Stimulated activated CD4-positive, alpha-beta T cell treated with anti-CD3 and anti-CD28 coated beads, Interleukin-4, amount 100 ng/mL, for 24 hours (primary cell): ENCODE measurements at places on chromosomes 3 and 15.

DNA sequence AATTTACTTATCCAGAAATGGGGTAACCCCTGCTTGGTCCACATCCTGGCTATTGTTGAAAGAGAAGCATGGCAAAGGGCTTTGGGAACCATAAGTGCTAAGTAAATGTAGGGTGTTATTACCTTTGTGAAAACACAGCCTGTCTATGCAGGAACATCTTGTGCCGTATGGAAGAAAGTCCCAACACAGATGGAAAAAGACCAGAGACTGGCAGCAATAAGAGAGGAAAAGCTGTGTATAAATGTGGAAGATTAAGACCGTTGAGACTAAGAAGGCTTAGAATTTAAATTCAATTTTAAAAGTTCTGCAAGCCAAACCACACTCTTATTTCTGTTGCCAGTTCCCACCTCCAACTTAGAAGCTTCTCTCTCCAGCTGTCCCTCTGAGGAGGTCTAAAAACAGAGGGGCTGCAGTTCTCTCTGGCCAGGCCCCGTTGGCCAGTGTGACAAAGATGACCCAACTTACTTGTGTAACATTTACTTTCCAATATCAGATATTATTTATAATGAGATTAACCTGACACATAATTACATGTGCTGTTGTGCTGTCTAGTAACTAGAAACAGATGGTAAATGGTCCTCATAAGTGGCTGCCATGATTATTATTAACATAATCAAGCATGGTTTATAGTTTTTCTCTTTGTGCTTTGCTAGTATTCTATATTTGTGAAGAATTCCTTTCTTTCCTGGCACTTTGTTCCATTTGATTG is 7.0 kb downstream of the MINDY4B start:
- no peak for DNase-seq

- DNase-seq = no peak
Observed at GRCh38 chr3:129233538-129233937, 15.9 kb upstream of the COPG1 start.

DNA sequence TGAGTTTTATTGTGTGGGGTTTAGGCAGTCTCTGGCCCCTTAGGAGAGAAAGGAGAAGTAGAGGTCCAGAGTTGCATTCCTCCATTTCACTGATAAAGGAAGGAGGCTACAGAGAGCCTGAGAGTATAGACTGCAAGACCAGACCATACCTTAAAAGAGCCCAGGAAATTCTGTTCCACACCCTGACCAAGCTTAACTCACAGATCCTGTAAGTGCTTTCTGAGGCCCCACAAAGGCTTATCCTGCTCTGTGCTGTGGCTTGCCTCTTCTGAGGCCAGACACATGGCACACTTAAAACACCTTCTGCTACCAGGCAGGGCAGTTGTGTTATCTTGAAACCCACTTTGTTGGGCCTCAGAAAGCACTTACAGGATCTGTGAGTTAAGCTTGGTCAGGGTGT is 39.2 kb upstream of the LEKR1 start:
- DNase-seq = no peak

DNA sequence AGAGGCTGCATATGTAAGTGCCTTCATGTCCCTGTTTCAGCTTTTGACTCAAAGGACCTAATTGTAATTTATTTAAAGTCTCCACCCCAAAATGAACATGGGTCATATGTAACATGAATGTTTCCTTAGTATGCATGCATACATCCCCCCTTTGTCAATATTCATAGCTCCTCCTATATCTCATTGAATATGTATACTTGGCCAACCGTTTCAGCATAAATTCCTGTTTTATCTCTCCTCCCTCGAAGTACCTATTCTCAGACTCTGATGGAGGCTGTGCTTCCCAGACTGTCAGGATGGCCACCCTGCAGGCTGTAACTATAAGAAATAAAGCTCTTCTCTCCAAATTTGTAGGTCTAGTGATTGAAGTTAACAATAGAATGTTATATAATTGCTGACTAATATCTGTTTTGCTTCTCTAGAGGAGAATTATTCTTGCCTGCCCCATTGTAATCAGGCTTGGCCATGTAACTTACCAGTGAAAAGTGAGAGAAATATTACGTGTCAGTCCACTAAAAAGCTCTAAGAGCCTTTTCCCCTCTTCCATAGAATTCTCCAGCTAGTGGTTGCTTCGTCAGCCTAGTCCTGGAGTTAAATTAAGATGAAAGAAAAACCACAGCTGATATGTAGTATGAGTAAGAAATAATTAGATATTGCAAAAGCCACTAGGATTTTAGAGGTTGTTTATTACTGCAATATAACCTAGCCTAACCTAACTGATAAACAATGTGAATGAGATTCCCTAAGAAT is 245.1 kb downstream of the ZNF385D start:
- DNase-seq = no peak

DNA sequence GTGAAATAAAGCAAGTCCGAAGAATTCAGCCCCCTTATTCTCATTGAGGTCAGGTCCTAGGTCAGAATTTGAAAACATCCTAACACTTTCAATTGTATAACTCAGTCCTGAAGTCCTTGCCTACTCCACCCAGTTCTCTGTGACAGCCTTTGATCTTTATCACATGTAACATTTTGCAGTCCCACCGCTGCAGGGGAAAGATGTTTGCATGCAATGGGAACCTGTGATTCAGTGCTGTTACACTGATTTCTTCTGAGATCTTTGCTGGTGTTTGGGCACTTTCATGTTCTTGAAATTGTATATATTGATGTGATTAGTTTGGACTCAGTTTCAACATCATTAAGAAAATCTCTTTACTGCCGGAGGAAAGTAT is 18.0 kb upstream of the SECISBP2L start:
- no peak for DNase-seq

DNA sequence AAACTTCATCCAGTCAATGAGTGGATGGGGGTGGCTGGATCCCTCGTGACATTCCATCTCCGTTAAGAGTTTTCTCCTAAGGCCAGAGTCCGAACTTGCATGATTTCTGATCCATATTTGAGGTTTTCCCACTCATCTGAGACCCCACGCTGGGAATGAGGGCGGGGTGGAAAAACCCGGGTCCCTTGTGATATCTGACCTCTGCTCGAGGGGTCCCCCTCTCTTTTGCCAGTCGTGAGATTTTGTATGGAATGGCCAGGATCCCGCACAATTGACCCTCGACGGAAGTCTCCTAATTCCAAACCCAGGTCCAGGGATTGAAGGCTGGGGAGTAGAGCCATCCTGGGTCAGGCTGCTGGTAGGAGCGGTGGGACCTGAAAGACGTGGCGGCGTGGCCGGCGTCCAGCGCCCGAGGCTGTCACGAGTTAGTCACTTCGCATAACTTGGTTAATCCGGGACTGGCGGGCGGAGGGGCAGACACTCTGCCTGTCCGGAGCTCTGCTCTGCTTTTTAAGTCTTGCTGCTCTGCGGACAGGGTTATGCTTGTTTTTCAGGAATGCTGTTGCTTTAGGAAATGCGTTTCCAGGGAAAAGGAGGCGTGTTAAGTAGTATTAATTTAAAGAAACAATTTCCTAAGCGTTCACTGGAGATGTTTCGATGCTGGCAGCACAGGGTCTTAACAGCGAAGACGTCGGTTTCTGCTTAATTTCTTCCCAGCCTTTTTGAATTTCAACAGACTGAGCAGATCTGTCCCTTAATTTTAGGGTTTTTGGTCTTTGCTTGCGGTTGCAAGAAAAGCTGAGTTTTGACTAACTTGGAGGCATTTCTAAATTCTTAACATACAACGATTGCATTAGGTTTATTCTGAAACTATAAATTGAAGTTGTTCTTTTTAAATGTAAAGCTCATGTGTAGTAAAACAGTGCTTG is 69.7 kb upstream of the LRRFIP2 start:
- peak; percentile 50 for DNase-seq

GRCh38 chr15:90035095-90035839 is 34.1 kb downstream of the ZNF710 start:
- DNase-seq = no peak

GRCh38 chr3:112744106-112744505 is 102.6 kb downstream of the CD200R1L start:
- no peak for DNase-seq

DNA sequence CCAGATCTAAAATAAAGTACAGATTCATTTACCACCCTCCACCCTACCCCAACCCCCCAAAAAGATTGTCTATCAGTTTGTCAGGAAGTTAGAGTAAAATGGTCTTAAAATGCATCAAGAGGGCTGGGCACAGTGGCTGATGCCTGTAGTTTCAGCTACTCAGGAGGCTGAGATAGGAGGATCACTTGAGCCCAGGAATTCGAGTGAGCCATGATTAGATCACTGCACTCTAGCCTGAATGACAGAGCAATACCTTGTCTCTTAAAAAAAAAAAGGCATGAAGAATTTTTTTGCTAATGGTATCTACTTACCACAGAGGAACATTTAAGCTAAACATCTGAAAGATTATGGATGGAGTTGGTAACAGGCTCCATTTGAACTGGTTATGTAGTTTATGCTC is 71.0 kb downstream of the RBM6 start:
- no peak for DNase-seq

DNA sequence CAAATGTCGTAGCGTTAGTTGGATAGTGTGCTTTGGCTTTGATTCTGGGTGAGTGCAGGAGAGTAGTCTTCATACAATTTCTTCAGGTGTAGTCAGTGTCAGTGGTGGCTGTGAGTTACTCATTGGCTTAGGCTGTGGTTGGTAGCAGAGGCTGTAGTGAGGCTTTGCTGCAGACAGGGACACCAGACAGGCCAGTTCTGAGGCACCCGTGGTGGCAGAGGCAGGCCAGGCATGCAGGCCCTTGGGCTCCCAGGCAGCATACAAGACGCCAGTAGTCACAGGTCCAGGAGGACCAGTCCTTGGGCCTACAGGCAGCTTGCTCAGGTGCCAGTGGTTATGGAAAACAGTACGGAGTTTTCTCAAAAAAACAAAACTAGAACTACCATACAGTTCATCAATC is 61.3 kb downstream of the DMXL2 start:
- no peak for DNase-seq
